ENCODE measurements at places on chromosomes 2 and 18. TPM values are rescaled to one million over a fixed set of nuclear protein-coding genes. Genes with fewer than 3 reads are reported as not detected.

The G6PC2 gene
- polyA plus RNA-seq: not detected

GRCh38 chr2:108634576-108635160 is 84.6 kb upstream of the RANBP2 start:
- DNase-seq: no peak

DNA sequence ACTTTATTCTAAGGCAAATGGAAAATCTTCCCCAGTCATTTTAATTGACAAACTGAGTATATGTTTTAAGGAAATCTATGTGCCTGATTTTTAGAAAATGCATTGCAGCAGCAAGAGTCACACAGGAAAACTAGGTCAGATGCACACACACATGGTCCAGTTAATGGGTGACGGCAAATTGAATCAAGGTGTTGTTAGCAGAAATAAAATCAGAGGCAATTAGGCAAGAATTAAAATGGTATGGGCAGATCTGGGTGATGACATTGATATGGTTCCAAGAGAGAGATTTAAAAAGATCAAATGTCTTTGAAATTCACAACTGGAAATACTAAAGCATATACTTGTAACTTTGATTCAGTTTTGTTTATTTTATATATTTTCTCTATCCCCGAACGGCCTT is 174.2 kb upstream of the CDH19 start:
- DNase-seq: no peak

- peak; percentile 98 for DNase-seq
Observed at GRCh38 chr18:25737710-25738311, 352.6 kb downstream of the SS18 start.

DNA sequence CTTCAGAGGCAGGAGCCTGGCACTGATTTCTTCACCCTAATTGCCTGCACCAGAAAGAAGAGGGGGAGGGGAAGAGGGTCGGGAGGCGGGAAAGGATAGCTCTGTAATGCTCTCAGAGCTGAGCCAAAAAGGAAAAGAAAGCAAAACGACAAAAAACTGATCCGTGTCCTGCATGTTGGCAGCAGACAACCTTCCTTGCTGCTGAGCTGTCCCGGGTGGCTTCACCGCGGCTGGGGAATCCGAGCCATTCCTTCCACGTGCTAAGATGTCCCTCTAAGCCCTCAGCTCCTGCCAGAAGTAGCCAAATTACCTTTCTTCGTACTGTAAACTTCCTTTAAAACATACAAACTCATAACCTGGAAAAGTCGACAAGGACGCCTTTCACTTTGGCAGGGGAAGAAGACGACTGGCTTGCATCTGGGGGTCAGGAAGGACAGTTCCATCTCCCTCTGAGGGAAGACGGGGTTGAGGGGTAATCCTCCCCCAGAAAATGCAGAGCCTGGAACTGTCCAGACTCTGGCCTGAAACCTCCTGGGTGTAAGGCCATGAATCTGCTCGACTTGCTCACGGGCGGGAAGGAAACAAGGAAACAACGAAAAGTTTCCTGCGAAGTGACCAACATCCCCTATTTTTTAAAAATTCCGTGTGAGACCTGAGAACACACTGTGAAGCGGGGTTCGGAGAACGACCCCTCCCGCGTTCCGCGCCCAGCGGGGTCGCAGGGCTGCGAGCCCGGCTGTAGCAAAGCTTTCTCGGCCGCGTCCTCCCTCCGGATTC is 7.7 kb downstream of the OTX1 start:
- no peak for DNase-seq

- no peak for DNase-seq
Observed at GRCh38 chr2:235217846-235218245, 266.0 kb downstream of the SH3BP4 start.

DNA sequence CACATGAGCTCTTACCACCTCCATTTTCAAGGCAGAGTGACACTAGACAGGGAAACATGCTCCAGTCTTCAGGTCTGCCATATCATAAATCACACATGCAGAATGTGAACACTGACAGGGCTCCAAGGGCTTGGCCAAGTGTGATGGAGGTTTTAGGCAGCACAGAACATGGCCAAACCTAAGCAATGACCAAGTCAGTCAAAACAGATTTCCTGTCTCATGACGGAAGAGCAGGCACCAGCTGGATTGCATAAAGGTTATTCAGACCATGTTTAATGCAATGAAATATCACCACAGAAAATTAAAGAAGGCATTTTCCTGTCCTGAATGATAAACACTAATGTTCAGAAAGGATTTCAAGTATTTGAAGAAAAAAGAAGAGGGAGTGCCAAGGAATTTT is 72.5 kb downstream of the SUMO1 start:
- no peak for DNase-seq

GRCh38 chr2:139357972-139358371 is 577.8 kb upstream of the NXPH2 start:
- no peak for DNase-seq
